ENCODE measurements at places on chromosomes 6 and 20.

DNA sequence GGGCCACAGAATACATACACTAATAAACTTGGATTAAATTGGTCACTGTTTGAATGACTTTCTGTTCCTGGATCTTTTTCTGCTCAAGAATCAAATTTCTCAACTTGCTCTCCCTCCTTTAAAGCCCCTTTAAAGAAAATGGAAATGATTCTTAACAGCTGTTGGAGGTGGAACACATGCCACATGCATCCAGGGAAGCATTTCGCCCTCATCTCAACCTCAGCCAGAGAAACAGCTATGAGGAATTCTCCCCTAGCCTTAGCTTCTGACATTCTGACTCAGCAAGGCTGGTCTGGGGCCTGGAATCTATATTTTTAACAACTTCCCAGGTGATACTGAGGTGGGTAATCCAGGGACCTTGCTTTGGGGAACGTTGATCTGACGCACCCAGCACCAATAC is 263.4 kb upstream of the ECI2 start:
- no peak for DNase-seq

GRCh38 chr20:38420388-38421085 is 14.6 kb downstream of the SNHG17 start:
- DNase-seq = no peak

DNA sequence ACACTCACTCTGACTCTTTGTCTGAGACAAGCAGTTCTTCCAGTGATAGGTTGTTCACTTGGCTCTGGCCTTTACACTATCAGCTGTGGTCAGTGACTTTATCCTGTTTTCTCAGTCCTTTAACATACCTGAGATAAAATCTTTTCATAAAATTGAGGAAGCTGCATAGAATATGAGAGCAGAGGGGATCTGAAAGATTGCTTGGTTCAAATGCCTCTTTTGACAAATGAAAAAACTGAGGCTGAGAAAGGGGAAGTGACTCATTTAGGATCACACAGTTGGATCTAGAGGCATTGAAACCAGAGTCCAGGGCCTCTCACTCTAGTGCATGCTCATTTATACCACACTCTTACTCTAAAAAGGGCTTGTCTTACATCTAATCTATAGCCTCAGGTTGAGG is 277.0 kb upstream of the TBX18 start:
- DNase-seq = no peak

DNA sequence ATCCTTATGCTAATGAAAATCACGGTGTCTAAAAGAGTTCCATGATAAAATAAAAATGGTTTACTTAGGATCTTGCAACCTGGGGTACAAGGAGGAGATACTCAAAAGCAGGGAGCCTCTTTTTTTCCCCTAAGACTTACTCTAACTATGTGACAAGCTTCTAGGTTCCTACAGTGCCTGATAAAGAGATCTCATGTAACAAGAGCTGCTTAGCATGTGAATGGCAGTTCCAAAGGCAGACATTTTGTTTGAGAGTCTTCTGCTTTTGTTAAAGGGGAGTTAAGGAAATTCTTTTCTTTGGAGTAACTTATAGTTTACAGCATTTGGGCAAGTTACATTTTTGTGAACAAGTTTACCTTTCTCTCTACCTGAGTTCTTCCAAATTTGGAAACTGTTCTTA is 945.8 kb upstream of the ADGRB3 start:
- DNase-seq = no peak

DNA sequence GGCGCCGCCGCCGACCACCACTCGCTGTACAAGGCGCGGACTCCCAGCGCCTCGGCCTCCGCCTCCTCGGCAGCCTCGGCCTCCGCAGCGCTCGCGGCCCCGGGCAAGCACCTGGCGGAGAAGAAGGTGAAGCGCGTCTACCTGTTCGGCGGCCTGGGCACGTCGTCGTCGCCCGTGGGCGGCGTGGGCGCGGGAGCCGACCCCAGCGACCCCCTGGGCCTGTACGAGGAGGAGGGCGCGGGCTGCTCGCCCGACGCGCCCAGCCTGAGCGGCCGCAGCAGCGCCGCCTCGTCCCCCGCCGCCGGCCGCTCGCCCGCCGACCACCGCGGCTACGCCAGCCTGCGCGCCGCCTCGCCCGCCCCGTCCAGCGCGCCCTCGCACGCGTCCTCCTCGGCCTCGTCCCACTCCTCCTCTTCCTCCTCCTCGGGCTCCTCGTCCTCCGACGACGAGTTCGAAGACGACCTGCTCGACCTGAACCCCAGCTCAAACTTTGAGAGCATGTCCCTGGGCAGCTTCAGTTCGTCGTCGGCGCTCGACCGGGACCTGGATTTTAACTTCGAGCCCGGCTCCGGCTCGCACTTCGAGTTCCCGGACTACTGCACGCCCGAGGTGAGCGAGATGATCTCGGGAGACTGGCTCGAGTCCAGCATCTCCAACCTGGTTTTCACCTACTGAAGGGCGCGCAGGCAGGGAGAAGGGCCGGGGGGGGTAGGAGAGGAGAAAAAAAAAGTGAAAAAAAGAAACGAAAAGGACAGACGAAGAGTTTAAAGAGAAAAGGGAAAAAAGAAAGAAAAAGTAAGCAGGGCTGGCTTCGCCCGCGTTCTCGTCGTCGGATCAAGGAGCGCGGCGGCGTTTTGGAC is 2.0 kb downstream of the SOX4 start:
- DNase-seq = no peak

DNA sequence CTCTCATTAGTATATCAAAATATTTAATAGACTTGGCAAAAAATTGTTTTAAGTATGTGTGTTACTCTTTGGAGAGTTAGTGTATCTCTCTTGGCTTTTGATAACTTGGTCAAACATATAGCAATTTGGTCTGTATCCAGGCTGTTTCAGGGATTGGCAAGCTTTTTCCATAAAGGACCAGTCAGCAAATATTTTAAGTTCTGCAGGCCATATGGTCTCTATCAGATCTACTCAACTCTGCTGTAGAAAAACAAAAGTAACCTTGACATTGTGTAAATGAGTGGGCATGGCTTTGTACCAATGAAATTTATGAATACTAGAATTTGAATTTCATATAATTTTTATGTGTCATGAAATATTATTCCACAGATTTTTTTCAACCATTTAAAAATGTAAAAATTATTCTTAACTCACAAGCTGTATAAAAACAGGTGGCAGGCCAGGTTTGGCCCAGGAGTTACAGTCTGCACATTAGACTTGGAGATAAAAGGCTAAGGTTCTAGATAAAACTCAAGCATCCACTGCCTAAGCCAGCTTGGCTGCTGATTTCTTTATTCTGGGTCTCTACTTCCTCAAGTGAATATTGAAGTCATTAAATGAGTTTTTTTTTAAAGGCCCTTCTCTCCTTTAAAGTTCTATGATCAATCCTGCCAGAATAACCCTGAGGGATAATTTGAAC is 13.7 kb downstream of the GSTA4 start:
- no peak for DNase-seq

- no peak for DNase-seq
Observed at GRCh38 chr6:98498866-98499265, 335.5 kb upstream of the POU3F2 start.

DNA sequence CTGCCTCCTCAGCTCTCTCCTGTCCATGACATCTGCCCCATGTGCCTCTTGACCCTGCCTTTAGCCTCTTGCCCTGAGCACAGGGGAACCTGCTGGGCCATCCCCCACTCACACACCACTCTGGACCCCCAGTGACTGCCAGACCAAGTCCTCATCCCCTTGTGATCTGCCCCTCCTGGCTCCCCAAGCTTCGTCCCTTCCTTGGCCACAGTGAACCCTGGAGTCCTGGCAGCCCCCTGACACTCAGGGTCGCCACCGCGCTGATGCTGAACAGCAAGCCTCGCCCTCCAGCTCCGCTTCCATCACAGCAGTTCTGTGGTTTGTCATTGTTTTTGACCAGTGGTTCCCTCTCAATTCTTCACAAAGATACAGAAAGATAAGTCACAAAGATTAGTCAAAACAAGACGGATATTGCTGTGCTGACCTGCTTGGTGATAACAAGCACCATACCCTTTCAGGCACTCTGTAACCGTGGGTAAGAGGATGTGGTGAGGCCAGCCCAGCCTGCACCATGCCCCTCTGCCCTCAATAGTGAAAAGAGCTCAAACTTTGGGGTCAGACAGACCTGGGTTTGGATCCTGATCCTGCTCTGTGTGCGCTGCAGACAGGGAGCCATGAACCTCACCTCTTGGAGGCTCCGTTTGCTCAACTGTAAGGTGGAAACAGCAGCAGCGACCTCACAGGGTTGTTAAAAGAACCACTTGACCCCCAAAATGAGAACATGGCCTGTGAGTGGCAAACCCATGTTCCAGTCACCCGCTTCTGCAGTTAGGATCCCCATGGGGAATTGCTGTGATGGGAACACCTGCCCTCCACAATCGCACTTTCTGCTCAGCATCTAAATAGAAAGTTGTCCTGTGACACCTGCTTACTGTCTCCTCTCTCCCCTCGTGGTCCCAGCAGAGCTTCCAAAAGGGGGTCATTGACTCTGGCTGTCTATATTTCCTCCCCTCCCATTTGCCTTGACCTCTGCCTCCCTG is 114.5 kb downstream of the TOX2 start:
- DNase-seq = no peak

GRCh38 chr20:60729135-60729900 is 522.7 kb upstream of the CDH4 start:
- DNase-seq = no peak

DNA sequence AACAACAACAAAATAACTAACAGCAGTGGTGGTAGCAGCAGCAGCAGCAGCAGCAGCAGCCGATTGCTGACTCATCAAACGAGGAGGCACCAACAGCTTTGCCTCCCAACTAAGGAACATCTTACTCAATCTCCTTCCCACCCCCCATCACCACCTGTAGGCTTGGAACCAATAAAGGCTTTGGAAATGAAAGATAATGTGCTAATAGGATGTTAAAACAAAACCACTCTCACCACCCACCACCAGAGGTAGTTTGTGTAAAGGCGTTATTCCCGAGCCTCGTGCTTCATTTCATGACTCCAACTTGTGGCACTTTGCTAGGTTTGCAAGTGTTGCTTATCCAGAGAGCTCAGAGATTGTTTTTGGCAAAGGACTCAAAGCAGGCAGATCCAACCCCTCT is 346.5 kb downstream of the CD83 start:
- DNase-seq = no peak

DNA sequence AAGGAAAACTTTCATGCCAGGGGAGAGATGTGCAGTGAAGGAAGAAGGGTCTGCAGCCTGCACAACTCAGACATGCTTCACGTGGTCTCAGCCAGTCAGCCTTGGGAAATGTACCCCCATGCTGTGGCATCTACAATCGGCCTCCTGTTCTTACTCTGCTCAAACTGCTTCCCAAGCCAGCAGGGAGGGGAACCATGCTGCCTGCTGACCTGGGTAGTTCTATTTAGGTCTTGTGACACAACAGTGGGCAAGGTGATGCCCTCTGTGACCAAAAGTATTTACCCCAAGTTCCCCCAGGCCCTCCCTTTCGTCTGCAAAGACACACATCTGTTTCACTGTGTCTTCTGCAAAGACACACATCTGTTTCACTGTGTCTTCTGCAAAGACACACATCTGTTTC is 106.9 kb downstream of the SLC23A2 start:
- DNase-seq = no peak

- DNase-seq = no peak
Observed at GRCh38 chr6:19472850-19473249, 364.3 kb upstream of the ID4 start.

DNA sequence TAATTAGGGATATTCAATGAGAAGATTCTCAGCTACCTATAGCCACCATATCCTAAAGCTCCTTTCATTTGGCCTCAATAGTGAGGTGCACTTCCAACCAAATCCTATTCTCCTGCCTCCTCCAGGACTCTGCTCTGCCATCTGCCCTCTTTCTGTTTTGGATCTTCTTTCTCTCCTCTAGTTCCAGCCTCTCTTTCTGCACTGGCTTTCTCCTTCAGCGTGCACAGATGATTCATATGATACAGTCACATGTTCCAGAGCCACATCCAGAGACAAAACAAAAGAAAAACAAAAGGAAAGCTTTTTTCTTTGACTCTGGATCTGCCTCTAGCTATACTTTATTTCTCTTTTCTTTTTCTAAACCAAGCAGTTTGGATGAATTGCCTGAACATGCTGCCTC is 531.9 kb upstream of the MAN1A1 start:
- no peak for DNase-seq

GRCh38 chr20:4985658-4986057 is 15.7 kb downstream of the SLC23A2 start:
- DNase-seq = no peak

DNA sequence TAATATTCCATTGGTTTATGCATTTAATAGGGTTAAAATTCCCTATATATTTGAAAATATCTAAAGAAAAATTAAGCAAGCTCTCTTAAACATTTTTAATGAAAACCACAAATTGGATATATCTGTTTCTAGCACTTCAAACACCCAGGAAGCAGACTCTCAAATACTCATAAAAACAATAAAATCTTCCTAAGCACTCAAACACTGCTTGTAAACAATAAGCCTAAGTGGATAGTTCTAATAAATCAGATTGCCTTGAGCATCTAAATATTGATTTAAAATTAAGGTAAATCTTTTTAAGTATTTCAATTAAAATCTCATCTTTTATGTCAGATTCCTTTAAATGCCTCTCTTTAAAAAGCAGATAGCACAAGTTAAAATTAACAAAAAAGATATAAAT is 254.4 kb downstream of the KCNQ5 start:
- DNase-seq = no peak

- no peak for DNase-seq
Observed at GRCh38 chr6:52098721-52099120, 11.3 kb upstream of the PKHD1 start.

DNA sequence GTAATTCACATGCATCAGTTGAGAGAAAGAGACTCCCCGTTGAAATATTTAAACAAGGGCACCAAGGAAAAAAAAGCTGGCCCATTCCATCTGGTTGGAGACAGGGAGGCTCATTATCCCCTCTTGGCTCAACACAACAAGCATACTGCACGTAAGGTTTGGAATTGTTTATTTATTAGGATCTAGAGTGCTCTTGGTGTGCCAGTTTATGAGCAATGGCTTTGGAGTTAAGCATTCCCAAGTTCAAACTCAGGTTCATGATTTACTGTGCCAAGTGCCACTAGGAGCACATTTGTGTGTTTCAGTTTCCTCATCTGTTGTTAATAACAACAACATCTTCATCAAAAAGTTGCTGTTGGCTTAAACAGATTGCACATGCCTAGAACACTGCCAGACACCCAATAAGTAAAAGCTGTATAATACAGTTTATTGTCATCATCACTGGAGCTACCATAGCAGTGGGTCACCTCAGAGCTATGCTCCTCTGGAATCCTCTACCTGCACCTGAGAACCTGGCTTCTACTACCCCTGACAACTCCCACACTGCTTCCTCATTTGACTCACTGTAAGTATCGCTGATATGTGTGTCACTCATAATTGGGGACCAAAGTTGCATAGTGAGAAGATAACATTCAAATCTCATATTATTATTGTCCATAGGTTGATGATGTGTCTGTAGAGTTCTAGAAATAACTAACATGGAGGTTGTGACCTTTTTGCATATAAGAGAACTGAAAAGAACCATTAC is 5.4 kb downstream of the SLC17A3 start:
- no peak for DNase-seq

- DNase-seq = no peak
Observed at GRCh38 chr6:89133981-89134380, 11.9 kb upstream of the PM20D2 start.

- no peak for DNase-seq
Observed at GRCh38 chr6:145155873-145156782, 579.2 kb downstream of the EPM2A start.

- no peak for DNase-seq
Observed at GRCh38 chr6:82095091-82095490, 152.5 kb downstream of the IBTK start.
